ENCODE measurements at places on chromosomes 1 and 21.
A peak's percentile ranks its signal among the peaks of the same experiment; 100 is the strongest.

DNA sequence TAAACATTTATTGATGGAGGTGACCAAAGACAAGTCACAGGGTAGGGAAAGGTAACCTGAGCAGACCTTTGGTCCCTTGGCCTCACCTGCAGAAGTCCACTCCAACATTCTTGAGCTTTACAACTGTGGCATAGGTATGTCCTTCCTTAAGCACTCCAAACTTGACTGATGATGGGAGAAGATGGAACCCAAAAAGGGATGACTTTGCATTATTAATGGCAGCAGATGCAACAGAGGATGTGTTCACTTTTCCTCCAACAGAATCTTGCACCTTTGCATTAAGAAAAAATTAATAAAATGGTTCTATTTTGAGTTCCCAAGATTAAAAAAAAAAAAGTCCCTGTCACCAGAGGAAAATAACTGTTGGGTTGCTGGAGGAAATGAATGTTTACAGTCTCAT lies 42.2 kb downstream of the WDR3 start:
- no peak for DNase-seq

- no peak for DNase-seq
Observed at GRCh38 chr1:116104667-116105066, 6.5 kb upstream of the MAB21L3 start.

- no peak for DNase-seq
Observed at GRCh38 chr21:38927776-38928175, 122.0 kb downstream of the ETS2 start.

GRCh38 chr1:26853600-26853999 lies 9.3 kb upstream of the SFN start:
- DNase-seq = no peak

DNA sequence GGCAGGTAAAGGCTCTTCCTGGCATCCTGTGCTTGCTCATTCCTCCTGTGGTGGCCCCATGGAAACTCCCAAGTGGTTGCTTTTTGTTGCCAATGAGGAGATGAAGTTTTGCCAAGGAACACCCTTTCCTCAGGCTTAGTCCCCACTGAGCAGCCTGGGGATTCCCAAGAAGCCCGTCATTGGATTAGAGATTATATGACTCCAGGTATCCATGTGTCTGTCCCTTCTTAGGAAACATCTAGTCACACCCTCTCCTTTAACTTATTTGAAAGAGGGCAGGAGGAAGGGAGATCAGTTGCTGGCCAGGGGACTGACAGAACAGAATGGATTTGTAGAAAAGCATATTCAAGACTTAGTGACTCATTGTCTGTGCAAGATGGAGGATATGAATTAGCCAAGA lies 3.8 kb upstream of the LCE3A start:
- DNase-seq = no peak

DNA sequence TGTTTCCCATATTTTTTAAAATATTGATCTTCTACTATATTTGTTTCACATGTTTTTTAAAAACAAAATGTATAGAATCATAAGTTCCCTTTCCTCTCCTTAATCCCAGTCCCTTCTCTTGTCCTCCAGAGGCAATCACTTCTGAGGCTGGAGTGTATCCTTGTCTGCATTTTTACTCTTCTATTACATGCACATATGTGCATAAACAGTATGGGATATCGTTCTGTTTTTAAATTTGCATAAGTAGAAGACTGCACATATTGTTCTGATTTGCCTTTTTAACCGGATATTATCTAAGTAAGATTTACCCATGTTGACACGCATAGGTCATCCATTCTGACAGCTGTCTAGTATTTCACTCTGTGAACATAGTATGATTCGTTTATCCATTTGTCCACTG lies 142.0 kb downstream of the TRABD2B start:
- no peak for DNase-seq

DNA sequence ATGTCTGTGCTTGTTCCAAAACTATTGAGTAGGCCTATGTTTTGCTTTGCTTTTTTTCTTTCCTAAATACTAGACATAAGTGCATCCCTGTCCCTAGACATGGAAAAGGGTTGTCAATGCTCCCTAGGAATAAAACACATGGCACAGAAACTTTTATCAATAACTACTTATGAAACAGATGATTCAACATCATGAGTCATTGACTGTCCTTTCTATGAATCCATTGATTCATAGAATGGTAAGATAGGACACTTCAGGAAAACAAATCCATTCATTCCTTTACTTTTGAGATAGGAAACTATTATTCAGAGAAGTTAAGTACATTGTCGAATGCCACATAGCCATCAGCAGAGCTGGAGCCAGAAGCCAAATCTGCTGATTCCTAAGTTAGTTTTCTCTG lies 147.5 kb downstream of the TSEN15 start:
- DNase-seq = no peak

DNA sequence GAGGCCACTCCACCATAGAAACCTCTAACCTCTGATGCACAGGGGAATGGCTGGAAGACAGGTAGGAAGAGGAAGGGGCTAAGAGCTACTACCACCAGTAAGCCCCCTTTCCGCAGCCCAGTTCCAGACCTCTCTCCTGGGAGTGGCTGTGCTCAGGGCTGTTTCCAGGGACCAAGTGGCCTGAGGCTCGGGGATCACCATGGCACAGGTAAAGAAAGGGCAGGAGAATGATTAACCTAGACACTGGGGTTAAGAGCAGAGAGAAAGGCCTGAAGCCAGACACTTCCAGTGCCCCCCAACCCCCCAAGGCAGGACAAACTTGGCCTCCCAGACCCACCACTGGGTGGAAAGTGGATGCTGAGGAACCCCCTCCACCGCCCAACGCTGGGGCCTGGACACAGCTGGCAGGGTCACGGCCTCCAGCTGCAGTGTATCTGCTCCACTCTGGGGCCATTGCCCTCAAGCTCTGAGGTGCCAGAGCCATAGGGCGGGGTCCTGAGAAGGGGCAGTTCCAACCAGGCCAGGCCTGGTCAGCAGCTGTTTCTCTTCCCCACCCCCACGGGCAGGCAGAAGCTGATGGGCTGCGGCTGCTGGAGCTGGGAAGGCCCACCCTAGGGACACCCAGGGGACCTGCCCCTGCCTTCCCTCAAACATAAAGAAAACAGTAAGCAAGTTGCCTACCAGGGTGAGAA lies 2.6 kb downstream of the TAGLN2 start:
- DNase-seq = peak; percentile 25

DNA sequence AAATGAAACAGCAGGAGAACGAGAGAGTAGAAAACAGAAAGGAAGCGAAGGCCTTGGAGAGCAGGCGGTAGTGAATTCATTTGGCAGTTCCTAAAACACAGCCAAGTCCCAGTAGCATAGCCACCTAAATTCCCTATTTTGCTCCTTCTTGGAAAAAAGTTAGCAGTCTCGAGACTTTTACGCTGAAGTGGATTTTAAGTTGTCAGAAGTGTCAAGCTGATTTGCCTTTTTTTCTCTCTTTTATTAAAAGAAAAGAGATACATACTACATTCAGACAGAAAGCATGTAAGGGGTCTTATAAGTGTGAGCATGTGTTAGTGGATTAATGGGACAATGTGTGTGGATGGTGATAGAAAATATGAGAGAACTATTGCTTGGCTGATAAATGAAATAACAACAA lies 19.2 kb downstream of the NFIA start:
- no peak for DNase-seq

- DNase-seq = no peak
Observed at GRCh38 chr1:65435987-65436386, 15.5 kb downstream of the LEPR start.

DNA sequence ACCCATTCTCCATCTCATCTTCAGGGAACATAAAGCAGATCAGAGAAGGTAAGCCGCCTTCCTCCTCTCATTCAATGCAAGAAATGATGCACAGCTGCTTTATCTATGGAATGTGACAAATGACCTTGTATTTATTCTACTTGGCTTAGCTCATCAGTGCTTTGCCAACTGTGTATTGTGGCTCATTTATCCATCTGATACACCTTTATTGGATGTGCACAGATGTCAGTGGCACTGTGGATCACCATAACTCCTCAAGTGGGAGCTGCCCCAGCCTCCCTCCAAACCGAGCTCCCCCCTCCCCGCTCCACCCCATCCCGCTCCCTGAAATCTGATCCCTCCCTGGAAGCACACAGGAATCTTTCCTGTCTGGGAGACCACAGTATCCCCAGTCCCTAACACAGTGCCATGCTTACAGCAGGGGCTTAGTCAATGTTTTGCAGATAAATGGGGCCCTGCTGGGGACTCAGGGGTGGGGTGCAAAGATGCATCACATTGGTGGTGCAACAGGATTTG lies 156.0 kb upstream of the RAB4A start:
- no peak for DNase-seq

- DNase-seq = no peak
Observed at GRCh38 chr1:29677028-29678024, 441.0 kb downstream of the PTPRU start.

Measured in endothelial cell (in vitro differentiated cells).